ENCODE measurements at places on chromosomes 3 and 15.
A peak's percentile ranks its signal among the peaks of the same experiment; 100 is the strongest.

- no peaks in the 10 kb centered on the region for H3K36me3 ChIP-seq
- no peaks in the 10 kb centered on the region for H3K4me1 ChIP-seq
- H3K27me3 ChIP-seq = peaks cover 2% of the 10 kb centered on the region
- no peak for DNase-seq
Measured at GRCh38 chr3:172654470-172654869, 56.4 kb downstream of the NCEH1 start.

DNA sequence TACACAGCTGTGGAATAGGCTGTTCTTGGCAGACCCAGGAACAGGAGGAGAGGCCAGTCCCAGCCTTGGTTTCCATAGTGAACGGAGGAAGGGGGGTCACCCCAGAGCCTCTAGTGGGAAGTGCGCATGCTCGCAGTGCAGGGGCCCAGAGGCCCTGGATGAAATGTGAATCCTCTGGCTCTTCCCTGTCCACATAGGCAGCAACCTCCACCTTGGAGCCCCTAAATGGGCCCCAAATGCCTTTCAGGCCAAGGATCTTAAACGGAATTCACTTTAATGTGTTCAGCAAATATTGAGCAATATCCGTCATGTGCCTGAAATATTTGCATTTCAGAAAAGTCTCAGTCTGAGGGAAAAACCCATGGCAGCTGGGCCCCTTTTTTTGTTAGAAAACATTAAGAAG is 3.3 kb upstream of the NDN start:
- no peaks in the 10 kb centered on the region for H3K27me3 ChIP-seq
- H3K36me3 ChIP-seq = no peaks in the 10 kb centered on the region
- DNase-seq = no peak
- no peak overlapping the region for H3K27ac ChIP-seq
- H3K4me1 ChIP-seq = no peaks in the 10 kb centered on the region

DNA sequence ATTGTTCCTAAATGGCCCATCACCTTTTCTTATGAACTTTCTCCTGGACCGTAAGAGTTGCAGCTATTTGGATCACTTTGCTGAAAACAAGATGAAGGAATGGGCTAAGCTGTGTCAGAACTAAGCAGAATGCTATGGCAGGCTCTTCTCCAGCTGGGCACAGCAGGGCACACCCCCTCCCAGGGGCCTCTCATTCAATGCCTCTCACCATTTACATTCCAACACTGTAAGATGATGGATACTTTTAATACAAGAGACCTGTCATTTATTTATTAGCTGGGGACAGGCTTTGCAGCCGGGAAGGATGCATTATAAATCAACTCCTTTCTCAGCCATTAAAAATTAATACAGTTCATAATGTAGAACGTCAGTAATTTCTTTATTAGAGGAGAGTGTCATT is 240.1 kb downstream of the NTRK3 start:
- H3K4me3 ChIP-seq = no peak overlapping the region
- H3K4me1 ChIP-seq = no peaks in the 10 kb centered on the region
- peaks cover 2% of the 10 kb centered on the region for H3K27me3 ChIP-seq
- no peaks in the 10 kb centered on the region for H3K36me3 ChIP-seq
- H3K27ac ChIP-seq = no peak overlapping the region
- DNase-seq = no peak

DNA sequence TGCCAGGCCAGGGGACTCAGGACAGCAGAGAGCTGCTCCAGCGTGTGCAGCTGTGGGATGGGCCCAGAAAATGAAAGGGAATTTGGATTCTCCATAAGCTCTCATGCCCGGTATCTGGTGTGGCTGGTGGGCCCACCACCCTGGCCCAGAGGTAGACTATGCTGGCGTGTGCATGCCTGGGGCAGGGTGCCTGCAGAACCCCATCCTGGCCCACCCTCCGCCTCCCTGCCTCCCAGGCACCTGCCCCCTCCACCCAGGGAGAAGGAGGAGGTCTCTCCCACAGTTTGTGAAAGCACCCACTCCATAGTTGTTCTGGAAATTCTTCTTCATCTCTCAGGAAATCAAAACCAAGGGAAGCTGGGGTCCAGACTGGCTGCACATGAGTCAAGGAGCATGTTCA is 112.9 kb downstream of the ADCY5 start:
- H3K36me3 ChIP-seq = no peaks in the 10 kb centered on the region
- peaks cover 2% of the 10 kb centered on the region for H3K27me3 ChIP-seq
- no peak for DNase-seq
- H3K4me3 ChIP-seq = no peak overlapping the region

- no peaks in the 10 kb centered on the region for H3K36me3 ChIP-seq
- peaks cover 63% of the 10 kb centered on the region for H3K27me3 ChIP-seq
Measured at GRCh38 chr3:69384326-69384725, 1.6 kb downstream of the FRMD4B start.

- no peaks in the 10 kb centered on the region for H3K27me3 ChIP-seq
- H3K4me3 ChIP-seq = no peak overlapping the region
- peaks cover 10% of the 10 kb centered on the region for H3K4me1 ChIP-seq
- H3K36me3 ChIP-seq = peaks cover 41% of the 10 kb centered on the region
Measured at GRCh38 chr15:74626752-74627692, 11.4 kb downstream of the CLK3 start.

- H3K27me3 ChIP-seq = peaks cover 5% of the 10 kb centered on the region
- no peak overlapping the region for H3K4me3 ChIP-seq
- no peaks in the 10 kb centered on the region for H3K36me3 ChIP-seq
- H3K27ac ChIP-seq = no peak overlapping the region
Measured at GRCh38 chr15:72302955-72303354, 17.0 kb downstream of the CELF6 start.

DNA sequence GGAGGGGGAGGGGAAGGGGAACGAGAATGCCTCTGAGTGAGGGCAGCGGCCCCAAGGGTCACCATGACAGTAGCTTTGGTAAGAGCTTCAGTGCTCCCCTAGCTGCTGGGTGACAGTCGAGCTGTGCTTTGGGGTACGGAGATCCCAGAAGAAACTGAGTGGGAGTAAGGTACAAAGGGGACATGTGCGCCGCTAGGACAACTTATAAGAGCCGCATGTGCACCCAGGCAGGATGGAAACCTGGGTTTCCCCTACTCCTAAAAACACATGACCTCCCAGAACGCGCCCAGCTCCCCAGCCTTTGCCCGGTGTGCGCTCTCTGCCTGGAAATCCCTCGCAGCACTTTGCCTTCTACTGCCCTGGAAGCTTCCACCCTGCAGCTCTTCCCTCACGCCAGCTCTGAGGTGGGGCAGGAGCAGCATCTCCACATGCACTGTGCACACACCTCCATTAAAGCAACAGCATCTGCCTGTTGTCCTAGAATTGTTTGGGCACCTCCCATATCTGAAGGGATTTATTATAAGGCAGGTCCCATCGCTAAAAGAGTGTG is 232.2 kb downstream of the ADAMTS17 start:
- H3K27me3 ChIP-seq = peaks cover 2% of the 10 kb centered on the region
- H3K36me3 ChIP-seq = no peaks in the 10 kb centered on the region
- H3K4me3 ChIP-seq = no peak overlapping the region
- no peak for DNase-seq
- H3K4me1 ChIP-seq = peaks cover 30% of the 10 kb centered on the region
- H3K27ac ChIP-seq = no peak overlapping the region

DNA sequence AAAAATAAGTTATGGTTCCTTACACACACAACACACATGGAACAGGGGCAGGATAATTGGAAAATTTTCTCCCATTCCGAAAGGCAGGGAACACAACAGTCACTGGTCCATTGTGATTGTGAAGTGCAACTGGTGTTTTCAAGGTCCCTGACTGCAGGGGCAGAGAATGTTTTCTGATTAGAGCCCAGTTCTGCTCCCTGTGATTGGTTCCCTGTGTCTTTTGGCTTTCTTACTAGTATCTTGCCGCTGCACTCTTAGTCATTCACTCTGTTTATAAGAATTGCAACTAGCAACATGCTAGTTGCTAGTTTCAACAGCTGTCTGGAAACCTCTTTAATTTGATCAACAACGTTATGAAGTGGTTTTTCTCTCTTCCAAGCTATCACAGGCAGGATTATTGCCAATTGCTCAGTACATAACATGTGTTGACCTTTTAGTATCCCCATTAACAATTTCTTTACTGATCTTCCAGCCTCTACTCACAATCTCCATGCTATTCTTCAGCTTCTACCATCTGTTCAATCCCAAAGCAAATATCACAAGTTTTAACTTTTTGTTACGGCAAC is 177.5 kb downstream of the EPHA6 start:
- H3K36me3 ChIP-seq = no peaks in the 10 kb centered on the region
- no peak for DNase-seq
- H3K27me3 ChIP-seq = no peaks in the 10 kb centered on the region
- H3K27ac ChIP-seq = no peak overlapping the region

GRCh38 chr15:78105476-78106241 is 13.3 kb downstream of the SH2D7 start:
- peaks cover 73% of the 10 kb centered on the region for H3K4me1 ChIP-seq
- no peak for DNase-seq
- peak overlapping the region; percentile 47 for H3K4me3 ChIP-seq

DNA sequence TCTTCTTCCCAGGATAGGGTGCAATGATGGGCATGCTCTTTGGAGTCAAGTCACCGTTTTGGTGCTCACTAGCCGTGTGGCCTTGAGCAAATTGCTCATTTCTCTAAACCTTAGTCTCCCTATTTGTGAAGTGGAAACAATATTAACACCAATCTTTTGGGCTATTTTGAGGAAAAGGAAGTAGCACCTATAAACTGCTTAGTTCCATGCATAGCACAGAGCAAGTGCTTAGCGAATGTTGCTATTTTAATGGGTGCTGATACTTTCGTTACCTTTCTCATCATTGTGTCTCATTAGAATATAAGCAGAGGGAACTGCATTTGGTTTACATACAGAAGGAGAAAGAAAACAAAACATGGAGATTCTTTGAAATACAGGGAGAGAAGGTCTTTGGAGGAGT is 66.1 kb downstream of the BOC start:
- no peaks in the 10 kb centered on the region for H3K27me3 ChIP-seq
- no peak overlapping the region for H3K27ac ChIP-seq
- no peak overlapping the region for H3K4me3 ChIP-seq

- peaks cover 5% of the 10 kb centered on the region for H3K36me3 ChIP-seq
- H3K4me1 ChIP-seq = no peaks in the 10 kb centered on the region
- DNase-seq = no peak
Measured at GRCh38 chr15:22989576-22990477, 9.7 kb upstream of the CYFIP1 start.

GRCh38 chr3:105459566-105460290 is 93.0 kb downstream of the ALCAM start:
- H3K36me3 ChIP-seq = no peaks in the 10 kb centered on the region
- H3K27ac ChIP-seq = no peak overlapping the region
- no peak overlapping the region for H3K4me3 ChIP-seq
- no peaks in the 10 kb centered on the region for H3K27me3 ChIP-seq

DNA sequence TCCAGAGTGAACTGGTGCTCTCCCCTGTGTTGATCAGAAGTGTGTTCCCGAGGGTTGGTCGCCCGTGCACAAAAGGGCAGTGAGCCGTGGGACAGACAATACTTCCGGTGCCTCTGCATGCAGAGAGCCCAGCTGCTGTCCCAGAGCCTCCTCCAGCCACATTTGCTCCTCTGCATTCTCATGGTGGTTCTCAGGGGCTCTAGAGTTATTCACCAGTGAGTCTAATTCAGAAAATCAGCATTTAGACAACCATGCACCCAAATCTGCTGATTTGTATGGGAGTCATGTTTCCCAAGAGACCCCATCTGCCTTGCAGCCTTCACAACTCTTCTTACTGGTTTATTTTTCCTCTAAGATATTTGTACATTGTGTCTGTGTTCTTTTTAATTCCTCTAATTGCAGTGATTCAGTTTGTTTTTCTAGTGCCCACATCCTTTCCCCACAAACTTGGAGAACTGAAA is 107.0 kb upstream of the SPRED1 start:
- H3K27ac ChIP-seq = no peak overlapping the region
- peaks cover 5% of the 10 kb centered on the region for H3K4me1 ChIP-seq
- DNase-seq = no peak
- peaks cover 2% of the 10 kb centered on the region for H3K27me3 ChIP-seq
- H3K4me3 ChIP-seq = no peak overlapping the region
- H3K36me3 ChIP-seq = no peaks in the 10 kb centered on the region

GRCh38 chr3:40901796-40902195 is 297.5 kb upstream of the CTNNB1 start:
- H3K4me1 ChIP-seq = no peaks in the 10 kb centered on the region
- no peak for DNase-seq
- peaks cover 3% of the 10 kb centered on the region for H3K27me3 ChIP-seq
- no peak overlapping the region for H3K4me3 ChIP-seq

GRCh38 chr3:9247361-9247940 is 2.0 kb downstream of the SRGAP3 start:
- H3K27me3 ChIP-seq = peaks cover 18% of the 10 kb centered on the region
- no peak for DNase-seq
- no peak overlapping the region for H3K27ac ChIP-seq
- no peaks in the 10 kb centered on the region for H3K36me3 ChIP-seq
- no peak overlapping the region for H3K4me3 ChIP-seq

DNA sequence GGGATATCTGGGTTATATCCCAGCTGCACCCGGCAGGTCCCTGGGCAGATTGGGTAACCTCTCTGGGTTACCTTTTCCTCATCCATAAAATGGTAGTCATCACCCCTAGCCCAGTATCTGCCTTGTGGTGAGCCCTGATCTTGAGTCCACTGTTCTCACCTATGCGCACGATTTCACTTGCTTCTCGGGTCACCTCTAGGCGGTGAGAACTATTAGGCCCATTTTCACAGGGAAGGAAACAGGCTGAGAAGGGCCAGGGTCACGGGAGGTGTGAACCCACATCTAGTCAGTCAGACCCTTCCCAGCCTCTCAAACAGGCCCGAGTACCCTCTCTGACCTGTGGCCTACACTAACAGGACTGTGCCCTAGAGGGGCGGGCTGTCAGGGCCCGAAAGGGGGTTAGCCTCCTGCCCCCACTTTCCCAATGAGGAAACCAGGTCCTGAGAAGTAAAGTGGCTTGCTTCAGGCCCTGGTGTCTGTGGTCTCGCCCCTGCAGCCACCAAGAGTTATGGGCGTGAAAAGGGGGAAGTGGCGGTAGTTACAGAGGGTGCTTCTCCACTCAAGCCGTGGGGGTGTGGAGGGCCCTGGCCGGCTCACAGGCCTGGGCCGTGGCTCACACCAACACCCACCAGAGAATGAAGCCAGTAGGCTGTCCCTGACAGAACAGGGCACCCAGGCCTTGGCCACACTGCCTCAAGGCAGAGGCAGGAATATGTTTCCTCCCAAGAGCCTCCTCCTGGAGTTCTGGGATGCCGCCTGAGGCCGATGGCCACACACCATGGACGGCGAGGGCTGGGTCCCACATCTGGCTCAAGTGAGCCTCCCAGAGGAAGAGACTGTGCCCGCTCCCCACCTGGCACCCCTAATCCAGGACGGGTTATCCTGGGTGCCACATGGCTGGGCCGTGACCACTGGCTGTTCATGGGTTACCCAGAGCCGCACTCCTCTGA is 19.5 kb downstream of the PSTPIP1 start:
- peaks cover 93% of the 10 kb centered on the region for H3K4me1 ChIP-seq
- peak overlapping the region; percentile 92 for H3K27ac ChIP-seq
- no peak for DNase-seq
- peak overlapping the region; percentile 70 for H3K4me3 ChIP-seq

DNA sequence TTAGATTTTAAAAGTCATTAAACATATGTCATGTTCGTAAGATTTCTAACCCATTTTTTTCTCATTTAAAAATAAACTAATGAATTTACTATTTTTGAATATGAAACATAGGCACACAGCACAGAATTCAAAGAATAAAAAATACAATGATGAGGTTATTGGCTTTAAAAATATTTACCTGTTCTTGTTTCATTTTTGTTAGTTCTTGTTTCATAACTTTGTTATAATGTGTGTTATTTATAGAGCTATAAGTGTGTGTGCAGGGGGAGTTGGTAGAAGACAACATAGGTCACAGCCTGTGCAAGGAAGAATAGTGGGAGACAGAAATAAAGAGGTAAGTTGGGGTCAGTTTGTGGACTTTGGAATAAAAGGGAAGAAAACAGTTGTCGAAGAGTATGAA is 30.8 kb upstream of the NRROS start:
- H3K36me3 ChIP-seq = no peaks in the 10 kb centered on the region
- DNase-seq = no peak
- peak overlapping the region; percentile 64 for H3K27ac ChIP-seq
- H3K4me3 ChIP-seq = no peak overlapping the region

Data from activated T-helper 1 cell treated with anti-CD3 and anti-CD28 coated beads, Interleukin-12 subunit alpha, Interleukin-12 subunit beta, Interleukin-2, Interleukin-4 antibody, amounts not matched to agents 30 ng/mL and 10 ng/mL and 1 ng/mL, durations not matched to agents 14 hours and 24 hours and 36 hours (primary cell).